ENCODE measurements at places on chromosomes 4 and X.

DNA sequence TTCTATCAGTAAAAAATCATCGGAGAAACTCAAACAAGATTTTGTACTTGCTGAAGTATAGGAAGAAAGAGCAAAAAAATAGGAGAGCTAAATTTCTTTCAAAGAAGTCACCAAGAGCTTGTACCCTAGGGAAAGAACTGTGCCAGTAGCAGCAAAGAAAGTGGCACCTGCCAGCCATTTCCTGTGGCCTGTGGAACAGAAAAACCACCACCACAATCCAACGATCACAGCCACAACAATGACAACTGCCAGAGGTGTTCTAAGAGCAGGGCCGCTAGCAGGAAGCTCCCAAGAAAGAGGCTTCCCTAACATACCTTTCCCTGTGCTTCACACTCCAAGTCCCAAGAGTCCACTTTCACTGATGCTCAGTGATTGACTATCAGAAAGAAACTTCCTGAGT lies 266.1 kb upstream of the GPC4 start:
- DNase-seq = peak; percentile 18

- DNase-seq = peak; percentile 26
Measured at GRCh38 chr4:105709081-105709450, 482 bp downstream of the GSTCD start.

DNA sequence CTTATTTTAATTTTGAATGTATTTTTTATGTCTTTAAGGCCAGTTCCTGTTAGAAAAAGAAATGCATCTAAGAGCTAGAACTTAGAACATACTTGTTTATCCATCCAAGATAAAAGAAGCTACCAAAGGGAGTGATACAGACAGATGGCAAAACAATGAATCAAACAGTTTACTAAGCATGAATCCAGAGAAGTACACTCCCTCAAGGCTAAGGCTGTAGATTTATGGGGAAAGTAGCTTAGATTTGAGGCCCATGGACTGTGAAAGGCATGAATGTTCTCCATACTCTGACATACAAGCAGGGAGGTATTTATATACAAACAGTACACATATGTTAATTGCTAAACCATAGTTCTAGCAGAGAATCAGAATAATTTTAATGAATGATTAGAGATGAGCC lies 255.3 kb upstream of the NRK start:
- DNase-seq = no peak

- no peak for DNase-seq
Measured at GRCh38 chr4:152464030-152464823, 71.7 kb downstream of the FBXW7 start.

DNA sequence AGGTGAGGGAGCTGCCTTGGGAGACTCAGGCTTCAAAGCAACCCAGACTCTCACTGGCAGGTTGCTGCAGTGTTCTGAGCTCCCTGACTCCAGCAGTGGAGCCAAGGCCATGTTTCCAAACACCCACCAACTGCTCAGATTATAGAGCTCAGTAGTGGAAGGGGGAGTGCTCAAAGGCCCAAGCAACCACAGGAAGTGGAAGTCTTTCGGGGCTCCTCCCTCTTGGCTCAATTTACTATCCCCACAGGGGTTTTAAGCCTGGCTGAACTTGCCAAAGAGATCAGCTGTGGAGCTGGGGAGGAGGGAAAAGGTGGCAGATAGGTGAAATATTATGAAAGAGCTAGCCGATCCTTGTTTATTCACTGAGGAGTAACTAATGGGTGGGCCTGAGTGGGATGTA lies 82.5 kb downstream of the HPRT1 start:
- DNase-seq = peak; percentile 80

DNA sequence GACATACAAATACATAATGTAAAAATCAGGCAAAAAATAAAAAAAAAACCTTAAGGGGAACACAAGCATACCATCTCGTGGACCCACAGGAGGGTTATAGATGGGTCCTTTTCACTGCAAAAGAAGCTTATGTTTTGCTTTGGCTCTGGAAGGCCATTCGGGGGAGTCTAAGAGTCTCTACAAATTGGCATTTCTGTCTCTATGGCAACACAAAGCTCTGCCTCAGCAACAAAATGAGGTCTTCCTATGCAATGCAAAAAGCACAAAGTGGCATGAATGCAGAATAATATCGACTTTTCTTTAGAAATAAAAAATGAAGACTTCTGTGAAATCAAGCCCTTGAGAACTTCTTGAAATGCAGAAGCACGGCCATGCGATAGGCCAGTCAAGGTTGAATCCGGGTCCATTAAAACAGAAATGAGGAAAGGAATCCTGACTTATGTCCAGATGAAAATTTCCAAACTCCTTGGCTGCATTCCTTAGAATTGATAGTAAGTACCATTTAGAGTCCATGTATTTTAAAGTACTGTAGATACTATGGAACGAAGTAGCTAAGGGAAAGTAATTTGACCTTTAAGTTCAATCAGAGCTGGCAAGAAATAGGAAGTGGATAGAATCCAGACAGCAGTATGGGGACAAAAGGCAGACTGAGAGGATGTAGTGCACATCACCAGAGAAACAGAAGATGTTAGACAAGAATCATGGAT lies 63.7 kb upstream of the PDLIM3 start:
- DNase-seq = no peak

GRCh38 chr4:152996111-152996571 lies 60.0 kb downstream of the FHDC1 start:
- DNase-seq = no peak

GRCh38 chr4:102867278-102868152 lies 1.3 kb upstream of the CISD2 start:
- DNase-seq = no peak

DNA sequence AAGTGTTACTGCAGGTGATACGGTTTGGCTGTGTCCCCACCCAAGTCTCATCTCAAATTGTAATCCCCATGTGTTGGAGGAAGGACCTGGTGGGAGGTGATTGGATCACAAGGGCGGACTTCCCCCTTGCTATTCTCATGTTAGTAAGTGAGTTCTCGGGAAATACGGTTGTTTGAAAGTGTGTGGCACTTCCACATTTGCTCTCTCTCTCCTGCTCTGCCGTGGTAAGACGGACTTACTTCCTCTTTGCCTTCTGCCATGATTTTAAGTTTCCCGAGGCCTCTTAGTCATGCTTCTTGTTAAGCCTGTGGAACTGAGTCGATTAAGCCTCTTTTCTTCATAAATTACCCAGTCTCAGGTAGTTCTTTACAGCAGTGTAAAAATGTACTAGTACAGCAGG lies 65.2 kb upstream of the SLC7A11 start:
- DNase-seq = no peak

Measured in myocyte (in vitro differentiated cells).